ENCODE measurements at places on chromosomes 6 and 20. TPM values are rescaled to one million over a fixed set of nuclear protein-coding genes. Genes with fewer than 3 reads are reported as not detected.

FAM83C gene
- 2.3 TPM for polyA plus RNA-seq

EEF1A2 gene
- 0.09 TPM for polyA plus RNA-seq

SLC17A4 gene
- not detected for polyA plus RNA-seq

RPL7L1 gene
- 65.9 TPM for polyA plus RNA-seq

ZBTB46 gene
- 0.09 TPM for polyA plus RNA-seq

DNA sequence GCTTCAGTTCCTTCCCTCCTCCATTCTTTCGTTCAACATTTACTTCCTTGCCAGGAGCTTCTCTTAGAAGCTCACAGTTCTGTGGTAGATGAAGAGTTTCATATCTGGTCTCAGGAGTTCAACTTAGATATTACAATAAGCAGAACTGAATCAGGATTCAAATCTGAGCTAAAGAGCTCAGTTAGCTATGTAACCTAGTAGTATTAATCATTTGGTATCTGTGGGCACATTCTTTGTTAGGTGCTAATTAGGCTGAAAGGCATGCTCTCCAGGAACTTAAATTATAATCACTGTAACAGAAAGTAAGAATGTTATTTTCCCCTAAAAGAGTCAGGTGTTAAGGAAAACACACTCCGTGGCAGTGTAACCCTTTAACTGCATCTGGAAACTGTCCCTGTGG is 8.4 kb downstream of the ZNF76 start:
- DNase-seq, result no peak

GRCh38 chr6:160131636-160132296 is 10.2 kb downstream of the SLC22A1 start:
- no peak for DNase-seq

DNA sequence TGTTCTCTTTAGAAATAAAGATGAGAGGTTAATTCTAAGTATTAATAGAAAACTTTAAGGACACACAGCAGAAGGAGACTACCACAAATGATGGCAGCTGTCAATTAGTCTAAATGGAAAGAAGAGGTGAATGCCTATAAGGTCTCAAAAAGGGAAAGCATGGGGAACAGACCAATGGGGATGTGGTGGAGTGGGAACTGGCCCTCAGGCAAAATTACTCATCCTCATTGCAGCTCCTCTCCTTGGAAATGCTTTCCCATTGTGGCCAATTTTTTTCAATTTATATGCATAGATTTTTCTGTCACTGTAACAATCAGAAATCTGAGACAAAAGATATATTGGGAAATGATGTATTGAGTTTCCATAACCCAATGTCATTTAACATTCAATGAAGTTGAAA is 222.9 kb upstream of the DEFB112 start:
- peak; percentile 60 for DNase-seq

DNA sequence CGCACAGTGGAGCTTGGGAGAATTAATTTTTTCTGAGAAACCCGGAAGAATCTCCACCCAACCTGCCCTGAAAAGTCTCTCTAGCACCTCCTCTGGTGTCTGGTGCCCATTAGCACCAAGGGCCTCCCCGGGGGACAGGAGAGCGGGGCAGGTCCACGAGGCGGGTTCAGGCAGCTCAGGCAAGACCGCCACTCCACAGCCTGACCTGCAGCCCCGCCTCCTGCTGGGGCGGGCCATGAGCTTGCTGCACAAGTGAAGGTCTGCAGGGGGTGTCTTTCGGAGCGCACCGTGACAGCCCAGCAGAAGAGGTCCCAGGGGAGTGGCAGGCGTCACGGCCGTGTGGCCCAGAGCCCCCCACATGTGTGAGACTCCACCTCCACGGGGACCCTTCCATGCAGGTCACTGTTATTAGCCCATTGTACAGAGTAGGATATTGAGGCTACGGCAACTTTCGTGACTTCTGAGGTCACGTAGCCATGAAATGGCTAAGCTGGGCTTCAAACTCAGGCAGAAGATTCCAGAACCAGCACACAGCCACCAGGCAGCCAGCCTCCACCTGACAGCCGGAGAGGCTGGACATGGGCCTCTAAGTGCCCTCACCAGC is 63.9 kb upstream of the SLCO4A1 start:
- DNase-seq, result no peak

GRCh38 chr6:148884461-148884860 is 137.6 kb downstream of the UST start:
- no peak for DNase-seq

- peak; percentile 90 for DNase-seq
Observed at GRCh38 chr6:119533603-119534279, 184.2 kb upstream of the MAN1A1 start.

- no peak for DNase-seq
Observed at GRCh38 chr6:149763866-149764265, 14.3 kb downstream of the PCMT1 start.

GRCh38 chr6:167323111-167323510 is 1.8 kb upstream of the TTLL2 start:
- DNase-seq, result no peak

GRCh38 chr20:50413088-50413500 is 97.1 kb upstream of the PTPN1 start:
- DNase-seq, result no peak

DNA sequence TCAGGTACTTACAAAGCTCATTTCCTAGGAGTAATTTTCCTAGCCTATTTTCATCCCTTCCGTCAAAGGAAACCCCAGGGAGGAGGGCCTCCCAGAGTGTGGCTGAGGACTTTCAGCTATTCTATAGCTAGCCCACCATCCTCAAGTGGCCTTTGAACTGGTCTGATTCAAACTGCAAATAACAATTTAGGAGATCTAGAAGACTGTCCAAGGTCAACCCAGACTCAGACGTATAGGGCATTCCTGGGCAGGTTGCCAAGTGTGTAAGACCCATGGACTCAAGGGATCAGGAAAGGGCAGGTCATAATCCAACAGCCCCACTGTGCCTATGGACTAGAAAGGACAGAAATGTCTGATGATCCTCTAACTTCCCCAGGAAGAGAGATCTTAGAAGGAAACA is 2.1 kb upstream of the RRAGD start:
- no peak for DNase-seq

DNA sequence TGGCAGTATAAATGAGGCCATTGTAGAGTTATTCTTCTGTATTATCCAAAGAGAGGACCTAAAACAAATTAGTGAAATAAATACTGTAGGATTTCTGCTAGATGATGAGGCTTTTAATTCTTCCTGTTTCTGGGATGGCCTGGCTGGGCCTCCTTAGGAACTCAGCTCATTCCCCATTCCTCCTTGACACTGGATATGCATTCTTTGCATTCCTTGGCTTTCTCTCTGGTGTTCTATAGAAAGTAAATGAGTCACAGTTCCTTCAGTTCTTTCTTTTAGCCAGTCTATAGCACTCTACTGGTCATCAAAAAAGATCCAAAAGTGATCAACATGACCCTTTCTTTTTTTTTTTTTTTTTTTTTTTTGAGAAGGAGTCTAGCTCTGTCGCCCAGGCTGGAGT is 8.6 kb downstream of the OR10C1 start:
- DNase-seq, result peak; percentile 85

- peak; percentile 52 for DNase-seq
Observed at GRCh38 chr20:23441850-23442313, 2.4 kb downstream of the CSTL1 start.

GRCh38 chr6:165231581-165232561 is 77.5 kb downstream of the C6orf118 start:
- DNase-seq, result peak; percentile 9

GRCh38 chr6:72784581-72784980 is 162.7 kb downstream of the KCNQ5 start:
- peak; percentile 59 for DNase-seq

GRCh38 chr6:108755257-108756240 is 92.7 kb upstream of the ARMC2 start:
- no peak for DNase-seq

DNA sequence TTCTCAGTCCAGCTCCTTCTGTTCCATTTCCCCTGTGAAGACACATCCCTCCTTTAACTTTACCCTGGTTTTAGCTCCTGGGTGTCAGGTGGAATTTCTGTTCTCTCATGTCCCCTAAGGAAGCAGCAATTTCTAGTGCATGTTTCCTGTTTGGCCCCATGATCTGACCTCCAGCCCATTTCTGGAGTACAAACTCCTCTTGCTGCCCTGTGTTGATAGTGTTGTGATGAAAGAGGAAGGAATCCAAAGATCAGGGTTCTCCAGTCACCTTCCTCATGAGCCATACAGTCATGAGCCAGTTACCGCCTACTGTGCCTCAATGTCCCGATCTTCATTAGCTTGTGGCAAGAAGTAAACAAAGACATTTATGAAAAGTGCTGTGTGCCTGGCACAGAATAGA is 97.4 kb downstream of the PHACTR1 start:
- DNase-seq, result no peak

DNA sequence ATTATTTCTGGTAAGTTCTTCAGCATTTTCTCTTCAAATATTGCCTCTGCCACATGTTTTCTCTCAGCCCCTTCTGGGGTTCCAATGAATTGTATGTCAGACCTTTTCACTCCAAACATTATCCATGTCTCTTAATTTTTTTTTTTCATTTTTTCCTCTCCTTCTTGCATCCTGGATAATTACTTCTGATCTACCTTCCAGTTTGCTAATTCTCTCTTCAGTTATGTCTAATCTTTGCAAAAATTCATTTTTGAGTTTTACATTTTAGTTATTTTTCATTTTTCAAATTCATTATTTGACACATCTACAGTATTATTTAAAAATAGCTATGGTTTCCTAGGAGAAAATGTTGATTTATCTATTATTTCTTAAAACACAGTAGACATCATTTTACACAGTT is 271.7 kb downstream of the TFAP2B start:
- DNase-seq, result no peak

DNA sequence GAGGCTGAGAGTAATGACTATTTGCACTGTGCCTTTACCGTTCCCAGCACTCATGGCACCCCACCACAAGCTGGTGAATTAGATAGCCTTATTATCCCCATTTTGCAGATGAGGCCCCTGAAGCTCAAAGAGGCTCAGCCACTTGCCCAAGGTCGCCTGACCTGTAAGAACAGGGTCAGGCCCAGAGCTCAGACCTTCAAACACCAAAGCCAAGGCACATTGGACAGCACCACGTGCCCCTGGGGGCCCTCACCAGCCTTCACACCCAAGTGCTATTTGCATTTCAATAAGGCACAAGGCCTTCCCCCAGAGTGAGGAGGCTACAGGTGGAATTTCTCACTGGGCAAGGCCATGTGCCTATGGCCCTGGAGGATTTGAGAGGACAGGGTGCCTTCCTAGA is 14.2 kb upstream of the C6orf132 start:
- no peak for DNase-seq

GRCh38 chr6:169224185-169224695 is 29.4 kb downstream of the THBS2 start:
- peak; percentile 89 for DNase-seq

- DNase-seq, result peak; percentile 64
Observed at GRCh38 chr20:15005300-15005986, 668.0 kb upstream of the FLRT3 start.

DNA sequence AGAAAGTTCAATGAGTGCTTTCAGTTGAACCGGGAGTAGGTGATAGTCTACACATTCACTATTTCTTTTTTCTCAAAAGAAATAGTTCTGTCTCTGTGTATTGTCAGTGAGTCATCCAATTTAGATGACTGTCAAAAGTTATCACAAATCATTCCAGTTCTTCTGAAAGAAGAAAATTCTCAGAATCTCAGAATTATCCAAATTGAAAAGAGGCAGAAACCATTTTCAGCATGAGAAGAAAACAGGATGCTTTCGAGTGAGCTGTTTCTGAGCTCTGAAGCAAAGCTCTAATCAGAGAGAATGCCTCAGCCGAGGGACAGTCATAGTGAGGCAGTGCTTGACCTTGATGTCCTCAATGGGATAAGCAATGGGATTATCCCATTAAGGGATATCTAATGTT is 97.9 kb downstream of the HUS1B start:
- no peak for DNase-seq

DNA sequence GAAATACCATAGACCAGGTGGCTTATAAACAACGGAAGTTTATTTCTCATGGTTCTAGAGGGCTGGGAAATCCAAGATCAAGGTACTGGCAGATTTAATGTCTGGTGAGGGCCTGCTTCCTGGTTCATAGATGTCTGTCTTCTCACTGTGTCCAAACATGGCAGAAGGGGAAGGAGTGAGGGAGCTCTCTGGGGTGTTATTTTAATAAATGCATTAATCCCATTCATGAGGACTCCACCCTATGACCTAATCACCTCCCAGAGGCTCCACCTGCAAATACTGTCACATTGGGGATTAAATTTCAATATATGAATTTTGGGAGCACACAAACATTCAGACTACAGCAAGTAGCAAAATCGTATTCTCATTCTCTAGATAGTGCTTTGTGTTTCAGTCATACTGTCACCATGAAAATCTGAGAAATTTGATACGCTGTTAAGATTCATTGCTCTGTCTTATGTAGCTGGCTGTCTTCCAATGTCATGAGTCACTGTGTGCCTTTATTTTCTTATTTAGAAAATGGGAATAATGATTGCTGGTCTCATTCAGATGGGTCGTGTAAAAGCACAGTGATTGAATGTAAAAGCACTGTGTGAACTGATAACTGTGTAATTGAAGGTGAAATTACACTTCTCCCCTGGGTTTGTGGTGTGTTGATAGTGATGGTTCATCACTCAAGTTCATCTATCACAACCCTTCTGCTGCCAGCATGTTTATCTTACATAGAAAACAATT is 8.9 kb upstream of the ERVFRD-1 start:
- DNase-seq, result peak; percentile 52

DNA sequence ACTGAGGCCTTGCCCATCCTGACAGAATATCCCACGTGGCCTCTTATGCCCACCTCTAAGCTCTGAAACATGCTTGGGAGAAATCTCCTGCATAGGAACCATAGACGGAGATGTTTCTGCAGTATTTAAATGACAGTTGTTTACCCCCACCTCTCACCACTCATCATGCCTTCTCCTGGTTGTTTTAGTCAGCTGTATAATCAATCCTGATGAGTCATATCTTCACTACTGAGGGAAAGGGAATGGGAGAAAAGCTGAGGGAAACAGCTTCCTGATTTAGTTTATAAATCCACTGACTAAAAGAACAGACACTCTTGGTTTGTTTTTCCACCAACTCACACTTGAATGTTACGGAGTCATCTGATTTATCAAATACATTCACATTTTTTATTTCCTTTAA is 113.2 kb upstream of the TENT5A start:
- DNase-seq, result peak; percentile 35

DNA sequence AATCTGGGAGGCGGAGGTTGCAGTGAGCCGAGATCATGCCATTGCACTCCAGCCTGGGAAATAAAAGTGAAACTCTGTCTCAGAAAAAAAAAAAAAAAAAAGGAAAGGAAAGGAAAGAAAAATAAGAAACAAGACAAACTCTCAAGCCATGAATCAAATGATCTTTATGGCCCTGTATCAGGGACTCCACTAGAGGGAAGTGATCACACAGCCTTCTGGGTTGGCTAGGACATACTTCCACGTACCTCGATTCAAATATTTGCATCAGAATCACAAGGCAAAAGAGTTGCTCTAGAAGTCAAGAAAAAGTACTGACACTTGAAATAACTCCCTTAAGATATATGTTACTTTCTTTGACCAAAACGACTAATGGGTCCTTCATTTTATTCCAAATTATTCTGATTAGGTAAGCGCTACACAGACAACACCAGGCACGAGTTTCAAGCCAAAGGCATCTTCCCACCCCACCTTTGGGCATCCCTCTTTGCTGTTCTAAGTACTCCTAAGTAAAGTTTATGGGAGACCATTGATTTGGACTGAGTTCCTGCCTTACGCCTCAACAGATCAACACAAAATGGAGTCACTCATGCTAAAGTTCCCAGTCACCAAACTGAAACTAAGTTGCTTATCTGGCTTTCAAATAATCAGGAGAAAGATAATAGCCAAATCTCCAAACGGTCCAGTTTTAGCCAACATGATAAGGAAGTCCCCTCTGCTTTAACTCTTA is 77.5 kb upstream of the NT5E start:
- DNase-seq, result no peak

All from foreskin keratinocyte (primary cell).